ENCODE measurements at places on chromosomes 5 and 9.
A peak's percentile ranks its signal among the peaks of the same experiment; 100 is the strongest.

DNA sequence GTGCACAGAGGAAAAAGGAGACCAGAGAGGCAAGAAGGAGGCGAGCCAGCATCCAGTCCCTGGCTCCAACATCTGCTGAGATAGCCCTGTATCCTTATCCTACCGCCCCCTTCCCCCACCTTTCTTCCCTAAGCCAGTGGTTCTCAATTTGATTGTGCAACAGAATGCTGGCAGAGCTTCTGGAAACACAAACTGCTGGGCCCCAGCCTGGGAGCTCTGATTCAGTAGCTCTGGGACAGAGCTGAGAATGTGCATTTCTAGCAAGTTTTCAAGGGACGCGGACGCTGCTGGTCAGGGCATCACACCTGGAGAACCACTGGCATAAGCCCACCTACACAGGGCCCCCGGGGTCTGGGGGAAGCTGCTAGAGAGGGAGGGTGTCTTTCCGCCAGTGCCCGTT lies 21.1 kb downstream of the AK8 start:
- no peak overlapping the region for H3K4me3 ChIP-seq
- H3K27me3 ChIP-seq = peaks cover 12% of the 10 kb centered on the region
- H3K4me1 ChIP-seq = no peaks in the 10 kb centered on the region
- H3K36me3 ChIP-seq = no peaks in the 10 kb centered on the region
- H3K27ac ChIP-seq = no peak overlapping the region

- no peak for DNase-seq
- peaks cover 48% of the 10 kb centered on the region for H3K27me3 ChIP-seq
- H3K27ac ChIP-seq = no peak overlapping the region
- H3K4me1 ChIP-seq = no peaks in the 10 kb centered on the region
- H3K4me3 ChIP-seq = no peak overlapping the region
These were observed 214.4 kb downstream of the NSG2 start for GRCh38 chr5:174259696-174260420.

DNA sequence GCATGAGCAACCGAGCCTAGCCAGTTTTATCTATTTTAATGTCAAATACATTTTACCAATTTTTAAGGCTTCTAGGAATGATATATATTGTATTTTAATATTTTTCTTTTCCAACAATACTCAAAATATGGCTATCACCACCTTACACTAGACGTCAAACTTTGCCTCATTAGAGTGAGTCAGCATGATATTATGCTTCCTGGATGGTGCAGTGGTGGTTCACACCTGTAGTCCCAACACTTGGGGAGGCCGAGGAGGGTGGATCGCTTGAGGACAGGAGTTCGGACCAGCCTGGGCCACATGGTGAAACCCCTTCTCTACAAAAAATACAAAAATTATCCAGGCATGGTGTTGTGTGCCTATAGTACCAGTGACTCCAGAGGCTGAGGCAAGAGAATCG lies 7.3 kb upstream of the CDC14B start:
- no peaks in the 10 kb centered on the region for H3K36me3 ChIP-seq
- no peak overlapping the region for H3K27ac ChIP-seq
- no peak overlapping the region for H3K4me3 ChIP-seq
- peaks cover 15% of the 10 kb centered on the region for H3K27me3 ChIP-seq

GRCh38 chr5:62465985-62466925 lies 53.7 kb downstream of the IPO11 start:
- no peak overlapping the region for H3K27ac ChIP-seq
- H3K36me3 ChIP-seq = peaks cover 11% of the 10 kb centered on the region
- H3K4me3 ChIP-seq = no peak overlapping the region
- no peaks in the 10 kb centered on the region for H3K27me3 ChIP-seq

- no peaks in the 10 kb centered on the region for H3K4me1 ChIP-seq
- H3K27ac ChIP-seq = no peak overlapping the region
- H3K36me3 ChIP-seq = no peaks in the 10 kb centered on the region
- H3K27me3 ChIP-seq = no peaks in the 10 kb centered on the region
These were observed 158.6 kb upstream of the GLRA1 start for GRCh38 chr5:152083231-152083630.

DNA sequence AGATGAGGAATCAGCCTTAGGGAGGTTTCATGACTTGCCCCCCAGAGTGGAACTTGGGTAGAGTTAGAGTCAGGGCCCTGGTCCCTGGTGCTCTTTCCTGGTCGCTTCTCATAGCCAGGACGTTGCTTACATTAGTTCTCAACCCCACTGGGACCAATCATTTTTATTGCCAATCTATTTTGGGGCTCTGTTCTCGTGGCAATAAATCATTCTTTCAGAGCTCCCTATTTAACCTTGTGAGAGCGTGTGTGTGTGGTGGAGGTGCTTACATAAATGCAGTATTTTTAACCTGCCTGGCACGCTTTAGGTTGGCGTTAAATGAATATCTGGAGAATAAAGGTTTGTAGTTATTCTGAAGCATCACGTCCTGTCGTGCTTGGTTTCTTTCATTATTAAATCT lies 4.1 kb downstream of the TRIO start:
- peaks cover 20% of the 10 kb centered on the region for H3K4me1 ChIP-seq
- no peaks in the 10 kb centered on the region for H3K36me3 ChIP-seq
- H3K4me3 ChIP-seq = no peak overlapping the region

- H3K27me3 ChIP-seq = peaks cover 3% of the 10 kb centered on the region
- peaks cover 11% of the 10 kb centered on the region for H3K36me3 ChIP-seq
- DNase-seq = no peak
- H3K4me3 ChIP-seq = peak overlapping the region; percentile 95
These were observed 800 bp upstream of the AP3B1 start for GRCh38 chr5:78295035-78295961.

- DNase-seq = no peak
- H3K4me3 ChIP-seq = no peak overlapping the region
- H3K27me3 ChIP-seq = no peaks in the 10 kb centered on the region
These were observed 13.3 kb downstream of the PHF2 start for GRCh38 chr9:93589688-93590087.

DNA sequence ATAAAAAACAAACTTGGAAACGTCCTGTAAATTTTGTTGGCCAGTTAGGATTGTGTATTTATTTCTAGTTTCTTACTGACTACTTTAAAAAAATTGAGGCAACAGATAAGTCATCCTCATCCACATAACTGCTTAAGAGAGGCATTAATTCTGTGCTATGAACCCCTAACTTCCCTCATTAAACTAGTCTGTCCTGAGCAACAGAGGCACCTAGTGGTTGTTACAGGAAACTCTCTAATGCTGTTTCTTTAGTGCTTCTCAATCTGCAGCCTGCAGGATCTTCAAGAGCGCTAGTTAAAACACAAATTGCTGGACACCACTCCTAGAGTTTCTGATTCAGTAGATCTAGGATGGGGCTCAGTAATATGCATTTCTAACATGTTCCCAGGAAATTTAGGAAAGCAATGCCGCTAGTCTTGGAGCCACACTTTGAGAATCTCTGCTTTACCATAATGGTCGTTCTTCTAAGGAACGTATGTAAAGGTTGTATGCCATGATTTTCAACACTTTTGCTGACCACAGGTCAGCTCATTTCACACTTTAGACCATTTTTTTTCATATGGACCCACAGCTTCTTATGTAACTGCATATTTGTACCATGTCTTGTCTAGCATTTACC lies 410.1 kb upstream of the SMARCA2 start:
- H3K27ac ChIP-seq = no peak overlapping the region
- peaks cover 8% of the 10 kb centered on the region for H3K27me3 ChIP-seq
- H3K36me3 ChIP-seq = no peaks in the 10 kb centered on the region
- no peak overlapping the region for H3K4me3 ChIP-seq
- no peak for DNase-seq

GRCh38 chr5:1549475-1550030 lies 25.8 kb upstream of the LPCAT1 start:
- H3K27me3 ChIP-seq = no peaks in the 10 kb centered on the region
- H3K4me3 ChIP-seq = no peak overlapping the region
- H3K4me1 ChIP-seq = peaks cover 10% of the 10 kb centered on the region
- DNase-seq = no peak
- H3K27ac ChIP-seq = no peak overlapping the region

GRCh38 chr9:131723632-131724031 lies 16.2 kb downstream of the RAPGEF1 start:
- no peak for DNase-seq
- H3K27ac ChIP-seq = peak overlapping the region; percentile 95
- H3K4me3 ChIP-seq = peak overlapping the region; percentile 9
- peaks cover 77% of the 10 kb centered on the region for H3K4me1 ChIP-seq
- H3K27me3 ChIP-seq = no peaks in the 10 kb centered on the region

DNA sequence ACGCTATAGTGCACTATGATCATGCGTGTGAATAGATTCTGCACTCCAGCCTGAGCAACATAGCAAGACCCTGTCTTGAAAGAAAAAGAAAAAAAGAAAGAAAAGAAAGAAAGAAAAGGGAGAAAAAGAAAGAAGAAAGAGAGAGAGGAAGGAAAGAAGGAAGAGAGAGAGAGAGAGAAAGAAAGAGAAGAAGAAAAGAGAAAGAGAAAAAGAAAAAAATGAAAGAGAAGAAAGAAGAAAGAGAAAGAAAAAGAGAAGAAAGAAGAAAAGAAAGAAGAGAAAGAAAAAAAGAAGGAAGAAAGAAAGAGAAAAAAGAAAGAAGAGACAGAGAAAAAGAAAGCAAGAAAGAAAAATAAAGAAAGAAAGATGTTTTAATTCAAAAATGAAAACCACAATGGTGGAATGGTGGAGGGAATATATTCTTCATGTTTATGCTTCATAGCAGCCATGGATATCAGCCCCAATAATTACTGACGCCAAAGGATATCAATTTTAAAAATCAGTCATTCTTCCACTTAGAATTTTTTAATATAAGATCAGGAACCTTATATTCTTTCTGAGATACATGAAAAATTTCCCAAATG lies 168.7 kb upstream of the TBCA start:
- no peaks in the 10 kb centered on the region for H3K36me3 ChIP-seq
- H3K4me1 ChIP-seq = no peaks in the 10 kb centered on the region
- H3K27ac ChIP-seq = no peak overlapping the region

DNA sequence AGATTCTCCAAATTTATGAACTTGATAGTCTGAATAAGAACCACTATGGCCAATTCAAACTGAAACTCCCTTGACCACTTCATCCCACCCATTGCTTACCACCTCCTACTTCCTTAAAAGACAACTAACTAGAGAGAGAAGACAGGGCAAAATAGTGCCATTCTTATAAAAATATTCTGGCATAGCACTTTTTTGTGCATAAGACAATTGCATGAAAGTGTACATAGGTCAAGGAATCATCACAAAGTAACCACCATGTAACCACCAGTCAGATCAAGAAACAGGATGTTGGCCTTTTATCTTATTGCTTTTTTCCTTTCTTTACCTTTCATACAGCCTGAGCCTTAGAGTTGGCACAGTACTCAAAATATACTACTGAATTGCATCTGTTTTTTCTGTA lies 8.1 kb upstream of the ARSB start:
- H3K27me3 ChIP-seq = peaks cover 10% of the 10 kb centered on the region
- no peaks in the 10 kb centered on the region for H3K36me3 ChIP-seq
- DNase-seq = no peak
- H3K27ac ChIP-seq = no peak overlapping the region

DNA sequence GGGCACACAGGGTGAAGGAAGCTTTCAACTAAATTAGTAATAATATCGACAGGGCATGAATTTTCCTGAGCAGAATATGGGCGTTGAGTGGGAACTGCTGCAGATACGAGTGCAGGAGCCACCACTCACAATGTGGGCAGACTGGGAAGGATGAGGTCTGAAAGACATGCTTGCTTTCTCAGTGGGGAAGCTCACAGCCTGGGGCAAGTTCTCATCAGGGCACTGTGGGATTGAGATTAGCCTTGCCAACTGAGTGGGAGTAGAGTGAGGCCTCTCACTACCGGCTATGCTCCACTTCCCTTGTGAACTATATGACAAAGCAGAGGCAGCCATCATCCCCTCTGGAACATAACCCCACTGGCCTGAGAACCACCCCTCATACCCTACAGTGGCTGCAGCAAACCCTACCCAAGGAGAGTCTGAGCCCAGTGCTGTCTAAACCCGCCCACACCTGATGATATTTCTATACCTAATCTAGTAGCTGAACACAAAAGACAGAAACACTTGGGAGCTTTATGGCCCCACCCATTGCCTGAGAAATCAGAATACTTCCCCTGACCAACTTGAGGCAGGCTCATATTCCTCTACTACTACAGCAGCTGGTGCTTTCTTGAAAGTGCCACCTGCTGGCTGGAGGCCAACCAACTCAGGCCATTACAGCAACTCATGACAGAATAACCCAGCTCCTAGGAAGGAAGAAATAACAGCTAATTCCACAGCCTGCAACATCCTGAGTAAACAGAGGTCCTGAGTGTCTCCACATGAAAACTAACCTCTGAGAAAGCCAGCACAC lies 173.7 kb upstream of the SPEF2 start:
- no peaks in the 10 kb centered on the region for H3K4me1 ChIP-seq
- no peak overlapping the region for H3K4me3 ChIP-seq
- DNase-seq = no peak
- no peaks in the 10 kb centered on the region for H3K27me3 ChIP-seq
- H3K36me3 ChIP-seq = no peaks in the 10 kb centered on the region

DNA sequence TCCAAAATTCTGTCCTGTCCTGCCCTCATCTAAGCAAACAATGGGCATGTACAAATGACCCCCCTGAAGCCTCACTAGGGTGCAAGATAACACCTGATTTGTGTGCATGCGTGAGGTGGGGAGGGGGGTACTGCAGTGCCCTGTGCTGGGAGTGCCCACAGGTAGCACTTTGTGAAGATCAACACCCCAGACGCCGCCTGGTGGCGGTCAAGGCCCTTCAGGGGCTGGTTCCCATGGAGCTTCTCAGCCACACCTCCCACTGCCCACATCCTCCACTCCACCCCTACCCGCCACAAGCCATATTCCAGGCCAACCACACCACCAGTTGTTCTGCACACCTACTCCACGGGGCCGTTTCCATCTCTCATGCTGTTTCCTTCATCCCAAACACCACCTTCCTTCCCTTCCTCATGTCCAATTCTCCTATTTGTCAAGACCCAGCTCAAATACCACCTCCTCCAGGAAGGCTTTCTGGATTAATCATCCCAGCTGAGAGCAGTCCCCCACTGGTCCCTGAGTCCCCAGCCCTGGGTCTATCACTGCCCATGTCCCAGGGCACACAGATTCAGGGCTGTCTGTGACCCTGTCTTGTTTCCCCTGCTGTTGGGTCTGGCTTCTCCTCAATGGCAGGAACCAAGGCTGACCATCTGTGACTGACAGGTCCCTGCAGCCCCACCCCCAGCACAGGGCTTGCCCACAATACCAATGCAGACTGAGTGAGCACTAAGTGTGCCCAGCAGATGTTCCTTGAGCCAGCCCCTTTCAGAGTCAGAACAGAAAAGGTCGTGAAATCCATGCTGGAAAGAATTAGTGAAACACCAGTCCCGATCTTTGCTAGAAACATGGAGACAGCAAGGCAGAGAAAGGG lies 178.4 kb downstream of the PAX5 start:
- peak overlapping the region; percentile 30 for H3K4me3 ChIP-seq
- H3K4me1 ChIP-seq = peaks cover 12% of the 10 kb centered on the region
- H3K27me3 ChIP-seq = no peaks in the 10 kb centered on the region
- no peaks in the 10 kb centered on the region for H3K36me3 ChIP-seq
- DNase-seq = peak; percentile 69
- peak overlapping the region; percentile 13 for H3K27ac ChIP-seq

Measured in natural killer cell treated with Interleukin-12 subunit alpha and Interleukin-12 subunit beta and Interleukin-15 and Interleukin-18, amount 100 ng/mL, for 72 hours (primary cell).